ENCODE measurements at places on chromosomes 13 and 19. TPM values are rescaled to one million over a fixed set of nuclear protein-coding genes. Genes with fewer than 3 reads are reported as not detected.

The MLNR gene
- total RNA-seq = not detected

The LAIR1 gene
- total RNA-seq = not detected

The PRSS57 gene
- total RNA-seq = not detected

DNA sequence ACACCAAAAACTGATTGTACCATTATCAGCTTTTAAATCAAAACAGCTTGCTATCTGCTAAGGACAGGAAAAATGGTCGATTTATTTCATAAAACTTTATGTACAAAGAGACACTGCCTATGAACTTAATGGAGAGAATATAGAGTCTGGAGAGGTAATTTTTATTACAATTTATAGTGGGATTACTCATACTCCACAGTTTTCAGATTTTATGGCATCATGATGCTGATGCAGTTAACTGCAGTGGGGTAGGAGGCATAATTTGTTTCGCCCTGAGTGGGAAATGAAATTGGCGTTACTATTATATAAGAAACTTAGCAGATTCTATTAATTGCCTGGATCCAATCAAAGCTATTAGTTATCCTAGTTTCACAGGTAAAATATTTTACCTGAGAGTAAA, 301.4 kb downstream of the KLF12 start:
- no peak for DNase-seq

All from dermis blood vessel endothelial cell (primary cell).